ENCODE measurements at places on chromosomes 11 and 22. TPM values are rescaled to one million over a fixed set of nuclear protein-coding genes. Genes with fewer than 3 reads are reported as not detected.

USH1C gene
- total RNA-seq: 2.9 TPM

LDLRAD3 gene
- 18.4 TPM for total RNA-seq

KDM2A gene
- 55.3 TPM for total RNA-seq

DNA sequence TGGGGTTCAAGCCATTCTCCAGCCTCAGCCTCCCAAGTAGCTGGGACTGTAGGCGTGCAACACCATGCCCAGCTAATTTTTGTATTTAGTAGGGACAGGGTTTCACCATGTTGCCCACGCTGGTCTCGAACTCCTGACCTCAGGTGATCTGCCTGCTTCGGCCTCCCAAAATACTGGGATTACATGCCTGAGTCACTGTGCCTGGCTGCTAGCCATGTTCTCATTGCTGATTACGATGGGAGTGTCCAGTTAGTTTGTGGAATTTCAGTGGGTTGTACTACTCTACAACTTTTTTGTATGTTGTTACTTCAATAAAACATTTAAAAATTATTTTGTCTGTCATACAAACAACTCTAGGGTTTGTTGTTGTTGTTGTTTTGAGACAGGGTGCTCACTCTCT lies 4.8 kb upstream of the VPS11 start:
- DNase-seq: no peak

GRCh38 chr22:26239581-26239980 lies 70.3 kb downstream of the SEZ6L start:
- DNase-seq: no peak

GRCh38 chr11:114984611-114985163 lies 306.4 kb downstream of the NXPE2 start:
- no peak for DNase-seq

- no peak for DNase-seq
Measured at GRCh38 chr11:128291835-128292234, 295.5 kb downstream of the ETS1 start.

DNA sequence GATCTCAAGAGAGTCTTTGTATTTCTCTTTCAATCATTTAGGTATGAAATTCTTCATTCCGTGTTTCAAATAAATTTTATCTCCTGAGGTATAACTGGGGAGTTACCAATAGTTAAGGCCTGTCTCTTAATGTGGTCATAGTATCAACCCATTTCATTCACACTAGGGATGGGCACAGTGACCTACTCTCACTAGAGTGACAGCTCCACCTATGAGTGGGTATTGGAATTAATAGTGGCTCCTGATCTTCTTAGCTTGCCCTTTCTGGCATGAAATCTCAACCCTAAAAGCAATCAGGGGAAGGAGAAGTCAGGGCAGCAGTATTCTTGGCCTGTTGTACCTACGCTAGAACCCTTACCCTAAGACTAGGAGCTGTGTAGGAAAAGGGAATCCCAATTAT lies 507.7 kb downstream of the FAM181B start:
- DNase-seq: no peak

DNA sequence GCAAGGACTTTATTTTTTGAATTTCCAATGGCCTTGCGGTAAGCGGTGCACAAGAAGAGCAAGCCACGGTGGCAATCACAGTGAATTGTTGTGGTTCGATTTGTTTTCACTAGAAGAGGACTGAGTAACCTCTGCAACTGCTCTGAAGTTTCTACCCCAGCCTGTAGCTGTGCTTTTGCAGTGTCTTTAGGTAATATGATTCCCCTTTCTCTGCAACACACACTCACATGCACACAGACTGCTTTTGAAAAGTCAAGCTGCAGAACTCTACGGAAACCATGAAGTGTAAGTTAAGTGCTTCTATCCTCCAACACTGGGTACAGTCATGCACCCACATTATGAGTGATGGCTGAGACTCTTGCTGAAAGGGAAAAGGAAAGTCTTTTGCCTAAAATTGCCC lies 38.4 kb downstream of the CD44 start:
- no peak for DNase-seq

DNA sequence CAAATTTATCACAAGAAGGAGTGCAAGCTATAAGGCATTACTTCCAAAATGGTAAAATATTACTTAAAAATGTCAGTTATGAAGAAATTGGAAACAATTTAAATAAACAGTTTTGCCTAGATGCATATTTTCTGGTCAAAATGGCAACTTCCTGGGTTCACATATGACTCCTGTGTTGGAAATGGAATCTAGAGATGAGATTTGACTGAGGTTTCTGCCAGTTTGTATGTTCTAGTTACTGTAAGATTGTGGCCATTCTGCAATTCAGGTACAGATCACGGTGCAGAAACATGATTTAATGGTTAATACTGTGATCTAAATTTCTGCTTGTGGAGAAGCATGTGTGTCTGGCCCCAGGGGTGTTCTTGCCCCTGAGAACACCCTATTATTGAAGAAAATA lies 3.4 kb upstream of the OR4C6 start:
- no peak for DNase-seq

- no peak for DNase-seq
Measured at GRCh38 chr22:27416511-27417420, 384.8 kb downstream of the MN1 start.

DNA sequence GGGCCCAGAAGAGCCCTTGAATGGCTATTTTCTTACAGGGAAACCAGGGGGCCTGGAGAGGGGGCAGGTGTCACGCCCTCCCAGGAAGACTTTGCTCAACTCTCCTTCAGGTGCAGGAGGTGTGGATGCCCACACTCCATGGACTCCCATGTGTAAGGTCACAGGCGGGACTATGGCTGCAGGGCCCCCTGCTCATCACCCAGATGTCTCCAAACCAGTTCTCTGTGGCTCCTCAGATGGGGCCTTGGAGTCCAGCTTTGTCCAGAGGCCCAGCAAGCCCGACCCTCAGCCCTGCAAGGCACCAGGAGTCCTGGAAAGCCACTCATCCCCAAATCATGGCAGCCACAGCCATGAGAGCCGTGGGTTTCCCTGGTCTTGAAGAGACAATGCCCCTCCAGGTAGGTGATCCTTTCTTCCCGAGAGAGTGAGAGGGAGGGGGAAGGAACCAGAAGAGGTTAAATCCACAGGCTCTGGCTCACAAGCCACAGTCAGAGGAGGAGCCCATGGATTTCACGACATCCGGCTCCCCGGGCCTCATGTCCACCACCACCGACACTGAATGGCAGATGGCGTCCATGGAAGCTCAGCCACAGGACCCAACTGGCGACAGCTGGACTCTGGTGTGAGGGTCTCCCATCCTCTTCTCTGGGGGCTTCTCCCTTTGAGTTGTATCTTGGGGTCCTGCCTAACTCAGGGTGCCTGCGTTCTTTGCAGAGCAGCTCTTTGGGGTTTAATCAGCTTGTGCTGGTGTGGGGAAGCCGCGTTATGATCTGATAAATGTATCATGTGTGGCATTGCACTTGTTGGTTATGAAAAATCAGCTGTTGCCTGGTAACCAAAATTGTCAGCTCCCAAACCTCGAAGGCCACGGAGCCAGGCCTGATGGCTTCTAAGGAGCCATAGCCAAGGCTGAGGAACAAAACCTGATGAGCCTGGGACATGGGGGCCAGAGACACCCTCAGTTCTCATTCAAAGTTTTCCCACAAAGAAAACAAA lies 620.4 kb downstream of the BRD1 start:
- DNase-seq: peak; percentile 48

DNA sequence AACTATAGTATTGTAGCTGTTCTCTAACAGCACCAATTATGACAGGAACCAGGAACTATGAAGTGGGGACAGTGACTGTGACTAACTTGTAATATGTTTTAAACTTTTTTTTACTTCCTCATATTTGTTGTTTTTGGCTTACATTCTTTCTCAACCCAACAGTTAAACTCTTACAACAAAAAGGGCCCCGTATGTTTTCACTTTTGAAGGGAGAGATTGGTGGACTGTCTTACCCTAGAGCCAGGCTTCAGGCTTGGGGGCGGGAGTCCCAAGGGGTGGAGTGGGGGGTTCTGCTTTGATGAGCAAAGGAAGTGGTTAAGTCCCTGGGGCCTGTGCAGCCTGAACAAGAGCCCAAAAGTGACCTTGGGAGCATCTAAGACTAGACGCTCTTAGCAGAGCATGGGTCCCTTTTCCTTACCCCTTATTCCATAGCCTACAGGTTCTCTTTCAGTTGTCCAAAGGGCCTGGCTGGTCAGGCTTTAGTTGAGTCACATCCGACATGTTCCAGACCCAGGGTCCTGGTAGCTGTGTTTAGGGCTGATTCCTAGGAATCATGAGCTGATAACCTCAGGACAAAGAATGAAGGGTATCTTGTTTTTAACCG lies 38.8 kb downstream of the STIM1 start:
- no peak for DNase-seq

DNA sequence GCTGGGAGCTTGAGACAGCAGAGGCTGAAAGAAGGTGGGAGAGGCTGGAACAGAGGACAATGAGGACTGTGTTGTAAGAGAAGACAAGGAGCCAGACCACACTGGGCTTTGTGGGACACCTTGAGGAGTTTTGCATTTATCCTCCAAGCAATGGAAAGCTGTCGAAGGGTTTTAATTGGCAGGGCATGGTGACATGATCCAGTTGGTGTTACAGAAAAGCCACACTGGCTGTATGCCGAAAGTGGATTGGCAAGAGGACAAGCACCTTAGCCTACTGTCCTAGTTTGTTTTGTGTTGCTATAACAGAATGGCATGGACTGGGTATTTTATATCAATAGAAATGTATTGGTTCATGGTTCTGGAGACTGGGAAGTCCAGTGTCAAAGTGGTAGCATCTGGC lies 14.0 kb upstream of the APLNR start:
- DNase-seq: no peak

DNA sequence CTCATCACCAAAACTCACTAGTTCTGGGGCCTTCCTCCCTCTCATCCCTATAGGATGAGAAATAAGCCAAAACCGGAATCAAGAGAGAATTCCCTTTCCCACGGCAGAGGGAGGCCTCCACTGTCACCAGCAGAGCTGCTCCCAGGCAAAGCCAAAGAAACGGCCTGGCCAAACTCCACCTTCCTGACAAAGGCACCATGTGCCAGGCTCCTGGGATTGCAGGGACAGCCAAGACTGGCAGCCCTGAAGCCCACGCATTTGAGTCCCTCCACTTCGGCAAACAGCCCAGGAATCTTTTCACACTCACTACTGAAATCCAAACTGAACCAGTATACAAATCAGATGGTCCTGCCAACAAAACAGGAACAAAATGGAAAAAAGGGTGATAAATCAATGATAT lies 6.1 kb downstream of the SMCO4 start:
- no peak for DNase-seq

DNA sequence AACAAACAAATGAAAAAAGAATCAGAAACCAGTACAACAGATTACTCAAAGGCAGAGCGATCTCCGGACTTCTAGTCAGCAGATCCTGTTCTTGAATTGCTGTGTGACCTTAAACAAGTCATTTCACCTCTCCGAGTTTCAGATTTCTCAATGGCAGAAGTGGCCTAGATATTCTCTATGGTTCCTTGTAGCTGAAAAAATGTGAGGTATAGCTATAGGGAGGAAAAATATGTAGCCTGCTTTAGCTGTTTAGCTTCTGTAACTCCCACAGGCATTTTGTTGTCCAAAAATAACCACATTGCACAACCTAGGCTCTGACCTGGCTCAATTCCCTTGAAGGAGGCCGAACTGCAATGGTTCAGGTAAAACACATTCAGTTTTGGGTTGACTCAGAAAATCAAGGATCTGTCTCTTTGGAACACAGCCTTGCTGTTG lies 100.7 kb downstream of the DBX1 start:
- DNase-seq: no peak

DNA sequence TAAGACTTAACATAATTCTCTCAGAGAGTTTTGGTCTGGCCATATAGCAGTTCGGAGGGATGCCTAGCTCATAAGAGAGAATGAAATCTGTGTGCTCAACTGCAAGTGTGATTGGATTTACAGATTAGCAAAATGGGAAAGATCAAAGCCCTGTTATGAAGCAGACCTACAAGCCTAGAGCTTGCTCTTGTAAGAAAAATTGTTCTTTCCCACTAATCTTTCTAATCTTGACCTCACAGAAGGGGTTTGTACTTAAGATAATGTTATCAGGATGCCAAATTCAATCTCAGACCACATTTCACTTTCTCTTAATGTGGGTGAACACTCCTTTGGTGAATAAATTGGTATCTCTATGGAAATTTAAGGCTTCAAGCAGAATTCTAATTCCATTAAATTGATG lies 267.2 kb downstream of the RAB38 start:
- DNase-seq: no peak

Data from posterior vena cava (tissue), 2 donors.